Endodermal cell (in vitro differentiated cells): ENCODE measurements at places on chromosomes 12 and 14. TPM values are rescaled to one million over a fixed set of nuclear protein-coding genes. Genes with fewer than 3 reads are reported as not detected.

- DNase-seq, result no peak
Observed at GRCh38 chr14:44165286-44165685, 341.8 kb downstream of the FSCB start.

The HSP90AA1 gene
- 455 to 696 TPM (median 654 TPM) in 3 replicates for total RNA-seq

- DNase-seq, result peak; percentile 88
Observed at GRCh38 chr14:93984987-93985410, 8.6 kb upstream of the ASB2 start.

GRCh38 chr14:61260939-61261776, 20.0 kb downstream of the TMEM30B start:
- DNase-seq, result peak; percentile 52

- no peak for DNase-seq
Observed at GRCh38 chr12:93862424-93862823, 185.2 kb downstream of the CRADD start.

DNA sequence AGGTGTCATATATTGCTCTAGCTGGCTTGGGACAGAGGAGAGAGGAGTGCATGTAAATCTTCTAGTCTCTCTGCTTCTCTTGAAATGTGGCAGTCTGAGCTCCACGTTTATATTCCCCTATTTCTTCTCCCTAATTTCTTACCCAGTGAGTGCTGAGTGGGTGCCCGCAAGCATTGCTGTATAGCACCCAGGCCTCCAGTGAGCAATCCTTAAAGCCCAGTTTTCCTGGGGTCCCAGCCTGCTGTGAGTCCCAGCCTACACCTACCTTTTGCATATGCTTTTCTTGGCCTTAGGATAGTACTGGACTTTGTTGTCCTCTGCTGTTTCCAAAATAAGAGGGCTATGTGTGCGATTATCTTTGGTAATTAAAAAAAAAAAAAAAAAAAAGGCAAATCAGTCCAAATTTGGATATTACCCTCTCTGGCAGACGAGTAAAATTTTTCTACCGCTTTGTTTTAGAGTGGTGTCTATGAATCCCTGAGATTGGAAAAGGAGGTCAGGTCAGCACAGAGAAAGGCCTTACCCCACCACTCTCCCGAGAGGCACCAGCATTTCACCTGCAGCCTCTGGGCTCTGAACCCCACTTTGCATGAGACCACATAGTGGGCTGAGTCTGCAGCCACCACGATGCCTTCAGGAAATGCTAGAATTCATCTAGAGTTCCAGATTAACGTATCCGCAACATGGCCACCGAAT, 1.1 kb downstream of the MGST1 start:
- peak; percentile 59 for DNase-seq

The COCH gene
- total RNA-seq, result 49.1 and 59.1 TPM in 2 replicates

DNA sequence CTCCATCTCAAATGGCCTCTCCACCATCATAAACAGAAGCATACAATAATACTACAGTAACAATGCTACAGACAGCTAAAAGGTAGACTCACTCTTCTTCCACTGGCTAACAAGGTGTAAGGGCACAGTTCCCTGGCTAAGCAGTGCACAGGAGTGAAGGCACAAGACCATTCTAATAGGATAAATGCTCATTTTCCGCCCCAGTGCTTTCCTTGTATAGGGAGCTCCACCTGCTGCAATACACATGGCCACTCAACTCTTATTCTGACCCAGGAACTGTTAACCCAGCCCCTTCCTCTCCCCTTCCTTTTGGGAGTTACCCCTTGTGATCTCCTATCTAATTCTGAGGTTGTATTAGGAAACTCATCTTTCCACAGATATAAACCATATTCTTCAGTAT, 124.6 kb downstream of the KCNK10 start:
- no peak for DNase-seq

- DNase-seq, result no peak
Observed at GRCh38 chr14:82047777-82048470, 514.3 kb upstream of the SEL1L start.

DNA sequence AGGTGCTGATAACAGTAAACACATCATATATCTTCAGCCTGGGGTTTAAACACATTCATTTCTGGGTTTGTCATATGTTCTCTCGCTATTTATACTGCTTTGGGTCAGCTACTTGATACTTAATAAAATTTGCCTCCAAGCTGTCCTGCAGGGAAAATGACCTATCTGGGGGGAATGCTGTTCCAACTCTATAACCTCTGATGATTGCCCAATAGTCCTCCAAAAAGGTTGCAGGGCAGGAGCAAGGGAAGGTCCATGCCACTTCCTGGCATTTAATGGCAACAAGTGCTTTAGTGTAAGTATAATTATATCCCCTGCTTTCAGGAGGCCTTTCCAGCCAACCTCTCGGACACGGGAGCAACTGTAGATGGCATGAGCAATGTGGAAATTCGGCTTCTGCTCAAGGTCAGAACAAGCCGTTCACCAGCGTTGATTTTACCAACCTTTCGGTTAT, 198.0 kb upstream of the EEA1 start:
- DNase-seq, result no peak

DNA sequence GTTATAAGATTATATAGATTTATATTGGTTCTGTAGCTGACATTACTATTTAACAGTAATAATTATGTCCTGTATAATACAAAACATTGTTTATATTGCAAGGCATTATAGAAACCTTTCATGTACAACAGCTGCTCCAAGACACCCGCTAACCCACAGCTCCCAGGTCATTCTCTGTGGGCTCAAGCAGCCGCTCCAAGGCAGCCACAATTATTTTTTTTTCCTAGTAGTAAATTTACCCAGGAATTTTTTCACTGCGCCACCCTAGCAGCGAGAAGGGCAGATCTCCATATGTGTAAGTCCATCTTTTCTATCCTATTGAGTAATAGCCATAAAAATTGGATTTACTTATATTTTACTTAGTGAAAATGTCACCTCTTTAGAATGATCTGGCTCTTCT, 36.3 kb downstream of the KNTC1 start:
- DNase-seq, result no peak

DNA sequence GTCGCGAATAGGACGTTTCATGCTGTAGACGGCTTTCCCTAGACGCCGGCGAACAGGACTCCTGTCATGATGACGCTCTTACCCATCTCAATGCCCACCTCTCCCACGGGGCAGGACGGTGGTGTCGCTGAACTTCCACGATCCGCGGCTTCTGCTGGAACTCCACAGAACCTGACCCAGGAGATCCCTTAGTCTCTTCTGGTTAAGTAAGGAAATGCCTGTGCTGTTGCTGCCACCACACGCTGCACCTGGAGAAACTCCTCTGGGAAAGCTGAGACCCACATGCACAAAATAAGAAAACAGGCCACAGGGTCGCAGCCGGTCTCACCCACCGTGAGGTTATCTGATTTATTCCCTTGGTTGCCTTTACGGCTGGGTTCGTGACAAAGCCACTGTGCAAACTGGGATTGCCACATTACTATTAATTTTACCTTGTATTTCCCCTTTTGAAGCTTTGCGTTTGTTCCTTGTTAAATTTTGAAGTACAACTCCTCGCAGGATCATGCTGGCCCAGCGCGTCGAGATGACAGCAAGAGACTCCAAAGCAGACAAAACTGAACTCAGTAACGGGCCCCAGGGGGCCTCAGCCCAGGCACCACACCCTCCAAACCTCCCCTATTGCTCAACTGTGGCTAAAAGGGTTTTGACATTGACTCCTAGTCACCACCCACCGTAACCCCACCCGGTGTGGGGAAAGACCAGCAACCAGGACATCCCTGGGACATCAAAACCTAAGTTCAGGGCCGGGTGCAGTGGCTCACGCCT, 9.2 kb upstream of the MMP17 start:
- DNase-seq, result no peak
